ENCODE measurements at places on chromosomes 7 and 10. TPM values are rescaled to one million over a fixed set of nuclear protein-coding genes. Genes with fewer than 3 reads are reported as not detected.

GRCh38 chr7:70390251-70390650 is 741.7 kb upstream of the GALNT17 start:
- DNase-seq: no peak
- no peaks in the 10 kb centered on the region for H3K27me3 ChIP-seq
- peaks cover 30% of the 10 kb centered on the region for H3K4me1 ChIP-seq
- no peak overlapping the region for H3K4me3 ChIP-seq
- H3K27ac ChIP-seq: no peak overlapping the region

Gene PON1
- not detected for total RNA-seq

Gene USP6NL
- 7.9 TPM for total RNA-seq

DNA sequence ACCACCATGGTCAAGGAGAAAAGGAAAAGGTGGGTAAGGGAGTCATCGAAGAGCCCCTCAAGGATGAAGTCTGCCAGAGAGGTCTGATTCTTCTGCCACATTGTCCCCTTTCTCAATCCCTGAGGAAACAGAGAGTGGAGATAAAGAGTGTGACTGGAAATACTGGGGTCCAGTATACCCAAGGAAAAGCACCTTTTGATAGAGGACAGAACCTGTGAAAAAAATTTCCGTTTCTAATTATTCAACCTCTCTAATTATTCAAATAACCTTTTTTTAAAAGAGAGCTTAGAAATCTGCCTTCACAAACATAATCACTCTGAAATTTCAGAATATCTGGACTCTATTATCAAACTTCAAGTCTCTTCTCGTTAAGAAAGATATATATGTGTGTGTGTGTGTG is at the start of gene OR2AE1:
TSS of gene OR2AE1 (minus strand) at position 101 of the 400 bp plus-strand sequence. CDS start at position 101, 0 bp downstream.
- H3K4me1 ChIP-seq: no peaks in the 10 kb centered on the region
- H3K27me3 ChIP-seq: no peaks in the 10 kb centered on the region
- no peak within 1 kb of the TSS for H3K27ac ChIP-seq
- DNase-seq: no peak
- H3K4me3 ChIP-seq: no peak within 1 kb of the TSS

- no peaks in the 10 kb centered on the region for H3K27me3 ChIP-seq
- DNase-seq: no peak
- no peaks in the 10 kb centered on the region for H3K4me1 ChIP-seq
Measured at GRCh38 chr7:19209166-19209696, 64.0 kb upstream of the FERD3L start.

DNA sequence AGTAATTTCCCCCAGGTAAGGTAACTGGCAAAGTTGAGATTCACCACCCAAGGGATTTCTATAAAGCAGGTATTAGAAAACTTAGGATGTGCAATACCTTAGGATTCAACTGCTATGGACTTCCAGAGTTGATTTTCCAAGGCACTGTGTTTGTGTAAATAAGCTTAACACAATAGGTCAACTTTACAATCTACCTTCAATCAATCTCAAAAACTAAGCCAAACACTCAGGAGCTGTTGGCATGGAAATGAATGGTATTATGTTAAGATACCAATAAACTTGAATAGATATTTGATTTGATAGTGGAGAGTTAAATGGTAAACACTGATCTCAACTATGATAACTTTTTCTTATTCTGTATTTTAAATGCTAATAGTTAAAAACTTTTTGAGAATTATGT is 762 bp upstream of the SEMA3E start:
- DNase-seq: no peak
- H3K36me3 ChIP-seq: no peaks in the 10 kb centered on the region
- H3K4me1 ChIP-seq: no peaks in the 10 kb centered on the region
- peaks cover 41% of the 10 kb centered on the region for H3K27me3 ChIP-seq
- no peak overlapping the region for H3K4me3 ChIP-seq

DNA sequence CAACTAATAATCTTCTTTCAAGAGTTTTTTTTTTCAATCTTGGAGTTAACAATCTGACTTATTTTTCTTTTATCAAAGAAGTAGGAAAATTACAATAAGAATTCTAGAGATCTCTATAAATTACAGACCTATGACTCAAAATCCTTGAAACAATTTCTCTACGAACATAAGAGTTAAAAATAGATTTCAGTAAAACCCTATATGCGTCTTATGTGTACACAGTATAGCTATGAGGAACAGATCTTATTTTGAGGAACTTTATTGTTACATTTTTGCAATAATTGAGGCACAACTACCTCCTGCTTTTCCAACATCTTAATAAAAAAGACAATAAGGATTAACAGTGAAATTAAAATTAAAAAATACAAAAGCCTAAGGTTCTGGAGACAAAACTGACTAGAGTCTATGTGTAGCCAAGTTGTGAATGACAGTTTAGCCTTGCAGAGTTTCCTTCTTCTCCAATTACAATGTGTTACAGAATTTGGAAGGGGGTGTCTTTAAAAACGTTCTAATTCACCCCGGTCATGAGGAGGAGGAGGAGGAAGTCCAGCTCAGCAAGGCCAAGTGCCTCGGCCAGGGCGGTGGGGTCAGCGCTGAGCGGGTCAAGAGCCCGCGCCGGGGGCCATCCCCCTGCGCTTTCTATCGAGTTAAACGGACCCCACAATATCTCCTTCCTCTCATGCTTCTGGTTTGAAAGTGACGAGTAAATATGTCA is 40.5 kb downstream of the AMZ1 start:
- no peak for DNase-seq
- H3K36me3 ChIP-seq: peaks cover 64% of the 10 kb centered on the region
- H3K27me3 ChIP-seq: no peaks in the 10 kb centered on the region
- peak overlapping the region; percentile 9 for H3K4me3 ChIP-seq

- no peaks in the 10 kb centered on the region for H3K36me3 ChIP-seq
- peaks cover 8% of the 10 kb centered on the region for H3K4me1 ChIP-seq
- DNase-seq: no peak
- H3K27me3 ChIP-seq: peaks cover 44% of the 10 kb centered on the region
- H3K4me3 ChIP-seq: no peak overlapping the region
Measured at GRCh38 chr10:49682879-49683278, 3.4 kb downstream of the C10orf53 start.

Gene NEURL1
- total RNA-seq: 0.14 TPM
